SJSA1 (cell line): ENCODE measurements at places on chromosomes 13 and 19.
A peak's percentile ranks its signal among the peaks of the same experiment; 100 is the strongest.

DNA sequence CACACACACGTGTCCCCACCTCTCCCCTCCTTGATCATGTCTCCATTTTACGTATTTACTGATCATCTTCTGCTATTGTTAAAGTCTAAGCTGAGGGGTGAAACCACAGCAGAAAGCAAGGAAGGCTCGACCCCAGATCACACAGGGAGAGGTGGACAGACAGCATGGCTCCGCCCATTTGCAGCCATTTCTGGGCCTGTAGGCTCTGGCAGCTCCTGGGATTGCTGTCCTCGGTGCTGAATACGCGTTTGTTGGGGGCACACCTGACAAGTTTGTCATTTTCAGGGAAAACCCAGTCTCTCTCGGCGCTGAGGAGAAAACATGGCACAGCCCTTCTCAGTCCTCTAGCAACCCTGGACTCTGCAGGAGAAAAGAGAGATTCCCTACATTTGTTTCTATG is 8.0 kb downstream of the TMEM86B start:
- no peak for DNase-seq
- H3K27ac ChIP-seq: no peak overlapping the region
- no peaks in the 10 kb centered on the region for H3K36me3 ChIP-seq
- no peaks in the 10 kb centered on the region for H3K27me3 ChIP-seq
- peaks cover 17% of the 10 kb centered on the region for H3K4me1 ChIP-seq

- H3K4me1 ChIP-seq: peaks cover 8% of the 10 kb centered on the region; the same call in 1 of the 2 replicates
- H3K27ac ChIP-seq: no peak overlapping the region
- peaks cover 49% of the 10 kb centered on the region for H3K36me3 ChIP-seq
- no peak overlapping the region for H3K4me3 ChIP-seq
- DNase-seq: peak; percentile 38
Measured at GRCh38 chr19:19185853-19186740, 5.9 kb downstream of the BORCS8 start.

DNA sequence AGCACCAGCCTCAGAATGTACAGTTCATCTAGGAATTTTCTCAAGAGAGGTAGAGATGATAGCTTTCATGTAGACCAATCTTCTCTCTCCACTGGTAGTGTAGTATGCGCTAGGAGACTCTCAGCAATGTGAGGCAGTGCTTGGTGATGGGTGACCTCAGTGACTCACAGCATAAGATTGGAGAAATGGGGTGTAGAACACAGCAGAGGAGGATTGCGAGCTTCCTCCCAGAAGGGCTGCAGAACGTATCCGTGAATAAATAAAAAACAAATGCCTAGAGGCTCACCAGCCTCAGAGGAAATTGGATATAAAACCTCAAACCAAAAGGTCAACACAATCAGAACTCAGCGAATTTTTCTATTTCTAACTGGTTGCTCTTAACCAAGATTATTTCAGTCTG is 182.9 kb upstream of the RXFP2 start:
- H3K4me3 ChIP-seq: no peak overlapping the region
- H3K27ac ChIP-seq: no peak overlapping the region
- no peaks in the 10 kb centered on the region for H3K36me3 ChIP-seq
- H3K4me1 ChIP-seq: no peaks in the 10 kb centered on the region

DNA sequence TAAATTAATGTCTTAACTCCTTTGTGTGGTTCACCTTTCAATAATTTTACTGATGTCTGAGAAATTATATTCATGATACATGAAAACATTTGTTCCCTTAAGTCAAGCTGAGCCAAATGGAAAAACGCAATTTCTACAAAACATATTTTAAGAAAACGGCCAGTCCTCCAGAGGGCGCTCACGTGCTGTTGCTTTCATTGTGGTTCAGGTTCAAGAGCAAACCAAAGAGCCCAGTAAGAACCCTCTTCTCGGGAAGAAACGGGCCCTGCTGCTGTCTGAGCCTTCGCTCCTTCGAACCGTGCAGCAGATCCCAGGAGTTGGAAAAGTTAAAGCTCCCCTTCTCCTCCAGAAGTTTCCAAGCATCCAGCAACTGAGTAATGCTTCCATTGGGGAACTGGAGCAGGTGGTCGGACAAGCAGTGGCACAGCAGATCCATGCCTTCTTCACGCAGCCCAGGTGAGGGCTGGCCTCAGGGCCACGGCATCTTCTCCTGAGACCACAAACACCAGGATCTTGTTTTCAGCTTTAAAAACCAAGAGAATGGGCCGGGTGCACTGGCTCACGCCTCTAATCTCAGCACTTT is 4.3 kb downstream of the FAAP24 start:
- peaks cover 3% of the 10 kb centered on the region; the same call in 1 of the 2 replicates for H3K4me1 ChIP-seq
- no peaks in the 10 kb centered on the region for H3K27me3 ChIP-seq
- H3K4me3 ChIP-seq: no peak overlapping the region
- peak; percentile 69 for DNase-seq
- peaks cover 30% of the 10 kb centered on the region for H3K36me3 ChIP-seq
- H3K27ac ChIP-seq: no peak overlapping the region

- H3K4me1 ChIP-seq: peaks cover 6% of the 10 kb centered on the region
- H3K4me3 ChIP-seq: no peak overlapping the region
- peaks cover 3% of the 10 kb centered on the region; the same call in 1 of the 2 replicates for H3K27me3 ChIP-seq
- DNase-seq: no peak
- no peak overlapping the region for H3K27ac ChIP-seq
Measured at GRCh38 chr13:102587916-102588315, 8.9 kb upstream of the TPP2 start.

DNA sequence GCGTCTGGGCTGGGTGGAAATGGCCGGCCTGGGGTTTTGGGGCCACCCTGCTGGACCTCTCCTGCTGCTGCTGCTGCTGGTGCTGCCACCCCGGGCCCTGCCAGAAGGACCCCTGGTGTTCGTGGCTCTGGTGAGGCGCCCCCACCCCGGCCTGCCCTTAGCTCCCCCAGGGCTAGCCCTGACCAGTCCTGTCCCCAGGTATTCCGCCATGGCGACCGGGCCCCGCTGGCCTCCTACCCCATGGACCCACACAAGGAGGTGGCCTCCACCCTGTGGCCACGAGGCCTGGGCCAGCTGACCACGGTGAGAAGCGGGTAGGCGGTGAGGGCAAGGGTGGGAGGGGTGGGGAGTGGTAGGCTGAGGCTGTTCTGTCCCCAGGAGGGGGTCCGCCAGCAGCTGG is at the start of gene ACP4:
Gene ACP4 (plus strand): TSS at position 20 of the 400 bp plus-strand sequence. CDS start 0 bp downstream, at position 20.
- H3K27me3 ChIP-seq: no peaks in the 10 kb centered on the region
- DNase-seq: no peak
- H3K4me3 ChIP-seq: no peak within 1 kb of the TSS

DNA sequence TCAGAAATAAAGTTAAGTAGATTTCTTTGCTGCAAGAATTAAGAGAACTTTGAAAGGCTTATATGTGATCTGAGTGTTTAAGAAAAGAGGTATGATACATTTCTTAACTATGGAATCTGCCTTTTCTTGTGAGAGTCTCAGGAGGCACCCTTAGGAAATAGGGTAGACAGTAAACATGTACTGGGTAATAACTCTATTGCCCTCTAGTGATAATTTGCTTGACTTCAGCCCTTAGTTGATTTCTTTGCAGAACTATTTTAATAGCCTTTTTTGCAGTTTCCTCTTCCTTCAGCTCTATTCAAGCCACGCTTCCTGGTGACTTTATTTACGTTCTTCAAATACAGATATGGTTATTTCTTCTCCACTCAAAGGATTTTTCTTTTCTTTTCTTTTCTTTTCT is 37.0 kb upstream of the CCNA1 start:
- H3K27ac ChIP-seq: no peak overlapping the region
- H3K4me3 ChIP-seq: no peak overlapping the region
- no peaks in the 10 kb centered on the region for H3K36me3 ChIP-seq
- H3K27me3 ChIP-seq: no peaks in the 10 kb centered on the region
- H3K4me1 ChIP-seq: no peaks in the 10 kb centered on the region

DNA sequence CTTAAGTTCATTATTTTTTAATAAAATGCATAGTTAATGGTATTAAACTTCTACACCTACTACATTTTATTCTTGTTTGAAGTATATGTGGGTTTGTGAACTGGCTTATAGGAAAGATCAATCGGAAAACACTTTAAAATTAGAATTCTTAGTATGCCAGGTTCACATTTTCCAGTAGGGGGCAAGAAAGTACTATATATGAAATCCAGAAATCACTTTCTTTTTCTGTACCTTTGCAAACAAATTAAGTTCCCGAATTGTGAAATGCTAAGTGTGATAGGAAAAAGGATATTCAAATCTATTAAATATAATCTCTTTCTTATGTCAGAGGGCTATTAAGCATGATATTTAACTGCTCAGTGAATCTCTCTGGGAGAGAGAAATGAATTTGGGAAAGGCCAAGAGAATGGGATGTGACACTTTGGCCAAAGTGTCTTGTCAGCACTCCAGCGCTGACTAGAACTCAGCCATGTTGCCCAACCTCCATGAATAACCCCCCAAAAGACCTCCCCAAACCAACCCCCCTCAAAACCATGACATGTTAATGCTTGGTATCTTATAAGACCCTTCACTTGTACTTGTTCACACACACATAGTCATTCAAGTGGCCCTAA is 122.6 kb upstream of the SLC10A2 start:
- no peaks in the 10 kb centered on the region for H3K36me3 ChIP-seq
- no peaks in the 10 kb centered on the region for H3K4me1 ChIP-seq
- H3K27ac ChIP-seq: no peak overlapping the region
- no peaks in the 10 kb centered on the region for H3K27me3 ChIP-seq
- DNase-seq: peak; percentile 40

GRCh38 chr19:41424335-41425173 is 2.6 kb downstream of the B3GNT8 start:
- no peak overlapping the region for H3K4me3 ChIP-seq
- DNase-seq: no peak
- H3K27me3 ChIP-seq: no peaks in the 10 kb centered on the region
- H3K36me3 ChIP-seq: peaks cover 35% of the 10 kb centered on the region
- no peaks in the 10 kb centered on the region for H3K4me1 ChIP-seq

GRCh38 chr19:50206191-50206590 is 2.8 kb downstream of the MYH14 start:
- no peak overlapping the region for H3K4me3 ChIP-seq
- H3K27me3 ChIP-seq: peaks cover 33% of the 10 kb centered on the region
- no peaks in the 10 kb centered on the region for H3K36me3 ChIP-seq
- no peak overlapping the region for H3K27ac ChIP-seq
- no peaks in the 10 kb centered on the region for H3K4me1 ChIP-seq

DNA sequence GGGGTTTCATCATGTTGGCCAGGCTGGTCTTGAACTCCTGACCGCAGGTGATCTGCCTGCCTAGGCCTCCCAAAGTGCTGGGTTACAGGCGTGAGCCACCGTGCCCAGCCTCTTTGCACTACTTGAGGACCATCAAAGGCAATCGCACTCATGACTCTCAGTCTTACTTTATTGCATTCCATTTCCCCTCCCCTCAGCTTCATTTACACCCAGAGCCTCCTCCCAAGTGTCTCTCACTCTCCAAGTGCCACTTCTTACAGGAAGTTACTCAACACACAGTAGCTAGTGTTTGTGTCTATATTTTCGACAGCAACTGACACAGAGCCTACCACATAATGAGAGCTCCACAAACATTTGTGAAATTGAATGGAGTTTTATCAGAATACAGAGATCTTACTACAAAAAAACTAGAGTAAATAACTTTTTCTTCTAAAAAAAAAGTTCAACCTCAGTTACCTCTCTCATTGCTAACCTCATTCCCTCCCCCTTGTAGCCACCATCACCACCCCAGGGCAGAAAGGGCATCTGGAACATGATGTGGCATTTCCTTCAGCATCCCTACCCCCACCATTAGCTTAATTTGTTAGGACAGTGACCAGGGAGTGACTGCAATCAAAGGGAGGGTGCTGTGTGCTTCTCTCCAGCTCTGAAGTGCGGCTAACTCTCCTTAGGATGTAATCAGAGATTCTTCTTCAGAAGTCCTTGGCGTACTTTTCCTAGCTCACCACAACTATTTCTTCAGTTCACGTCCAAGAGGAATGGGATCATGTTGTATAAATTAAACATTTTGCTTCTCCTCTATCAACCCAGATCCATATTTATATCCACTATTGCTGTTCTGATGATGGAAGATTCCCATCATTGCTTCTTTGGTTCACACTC is 17.0 kb upstream of the RUBCNL start:
- H3K4me1 ChIP-seq: no peaks in the 10 kb centered on the region
- DNase-seq: no peak
- H3K27ac ChIP-seq: no peak overlapping the region
- no peak overlapping the region for H3K4me3 ChIP-seq
- H3K27me3 ChIP-seq: no peaks in the 10 kb centered on the region

- H3K36me3 ChIP-seq: no peaks in the 10 kb centered on the region
- no peaks in the 10 kb centered on the region; the same call in none of the 2 replicates for H3K27me3 ChIP-seq
- H3K4me3 ChIP-seq: no peak overlapping the region
Measured at GRCh38 chr13:113573065-113573464, 11.5 kb upstream of the TFDP1 start.

GRCh38 chr13:82220641-82221040 is 1661.6 kb downstream of the SLITRK1 start:
- H3K27me3 ChIP-seq: no peaks in the 10 kb centered on the region
- no peak for DNase-seq
- H3K4me3 ChIP-seq: no peak overlapping the region
- no peaks in the 10 kb centered on the region for H3K4me1 ChIP-seq
- no peak overlapping the region for H3K27ac ChIP-seq

GRCh38 chr13:22836475-22836874 is 344.3 kb upstream of the SGCG start:
- no peak overlapping the region for H3K4me3 ChIP-seq
- no peaks in the 10 kb centered on the region for H3K4me1 ChIP-seq
- no peaks in the 10 kb centered on the region for H3K36me3 ChIP-seq
- H3K27ac ChIP-seq: no peak overlapping the region
- no peaks in the 10 kb centered on the region for H3K27me3 ChIP-seq
- no peak for DNase-seq

DNA sequence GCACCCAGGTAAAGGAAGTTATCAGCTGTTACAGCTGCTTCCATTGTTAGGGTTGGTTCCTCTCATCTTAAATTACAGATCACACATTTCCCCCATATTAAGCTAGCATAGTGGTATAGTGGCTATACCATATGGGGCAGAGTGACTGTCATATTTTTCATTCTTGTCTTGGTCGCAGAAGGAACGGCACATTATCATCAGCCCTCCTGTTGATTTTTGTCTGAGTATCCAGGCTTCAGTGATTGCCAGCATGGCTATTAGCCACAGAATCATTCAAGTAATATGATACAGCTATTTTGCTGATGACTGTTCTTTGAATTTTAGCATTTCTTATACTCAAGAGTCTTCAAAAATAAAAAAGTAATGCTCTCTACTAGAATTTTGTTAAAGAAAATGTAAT is 240.9 kb downstream of the LIG4 start:
- no peak overlapping the region for H3K27ac ChIP-seq
- H3K27me3 ChIP-seq: peaks cover 42% of the 10 kb centered on the region
- no peaks in the 10 kb centered on the region for H3K4me1 ChIP-seq
- DNase-seq: no peak
- no peak overlapping the region for H3K4me3 ChIP-seq

- no peaks in the 10 kb centered on the region for H3K4me1 ChIP-seq
- H3K36me3 ChIP-seq: no peaks in the 10 kb centered on the region
- no peak overlapping the region for H3K27ac ChIP-seq
- peaks cover 7% of the 10 kb centered on the region; the same call in 1 of the 2 replicates for H3K27me3 ChIP-seq
- no peak overlapping the region for H3K4me3 ChIP-seq
Measured at GRCh38 chr19:33580645-33581037, 41.1 kb upstream of the CHST8 start.

- DNase-seq: no peak
- H3K4me1 ChIP-seq: no peaks in the 10 kb centered on the region
Measured at GRCh38 chr13:24495151-24495729, 17.3 kb downstream of the PARP4 start.

- no peak for DNase-seq
- no peak overlapping the region for H3K4me3 ChIP-seq
- peaks cover 10% of the 10 kb centered on the region for H3K4me1 ChIP-seq
- no peaks in the 10 kb centered on the region for H3K36me3 ChIP-seq
- H3K27me3 ChIP-seq: peaks cover 4% of the 10 kb centered on the region; the same call in 1 of the 2 replicates
- no peak overlapping the region for H3K27ac ChIP-seq
Measured at GRCh38 chr19:33755099-33756035, 41.3 kb upstream of the KCTD15 start.
